ENCODE measurements at places on chromosomes 6 and 20. TPM values are rescaled to one million over a fixed set of nuclear protein-coding genes. Genes with fewer than 3 reads are reported as not detected.

DNA sequence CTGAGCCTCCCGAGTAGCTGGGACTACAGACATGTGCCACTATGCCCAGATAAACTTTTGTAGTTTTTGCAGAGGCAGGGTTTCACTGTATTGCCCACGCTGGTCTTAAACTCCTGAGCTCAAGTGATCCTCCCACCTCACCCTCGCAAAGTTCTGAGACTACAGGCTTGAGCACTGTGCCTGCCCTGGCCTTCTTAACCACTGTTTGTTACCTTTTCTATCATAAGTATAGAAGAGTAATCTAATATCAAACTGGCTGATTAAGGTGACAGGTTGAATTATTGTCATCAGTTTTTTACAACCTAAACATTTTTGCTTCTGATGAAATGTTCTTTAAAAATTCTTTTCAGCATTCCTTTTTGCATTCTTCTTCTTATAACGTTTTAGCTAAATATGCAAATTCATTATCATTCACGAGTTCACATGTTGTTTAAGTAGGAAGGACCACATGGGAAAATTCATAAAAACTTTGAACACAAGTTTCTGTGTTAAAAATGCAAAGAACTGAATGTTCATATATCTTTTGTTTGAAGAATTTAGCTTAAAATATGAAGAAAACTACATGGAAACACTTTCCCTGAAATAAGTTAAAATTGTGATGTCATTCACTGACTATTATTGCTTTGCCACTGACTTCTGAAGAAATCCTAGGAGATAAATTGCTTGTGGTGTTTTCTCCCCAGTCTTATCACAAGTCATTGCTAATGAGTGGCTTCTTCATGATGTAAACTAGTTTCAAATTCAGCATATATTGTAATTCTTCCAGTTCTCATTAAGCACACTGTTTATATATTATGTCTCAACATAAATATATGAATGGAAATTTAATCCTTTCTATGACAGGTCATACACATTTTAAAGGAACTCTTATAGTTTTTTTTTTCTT, 106.7 kb downstream of the ADGRB3 start:
- DNase-seq = no peak

DNA sequence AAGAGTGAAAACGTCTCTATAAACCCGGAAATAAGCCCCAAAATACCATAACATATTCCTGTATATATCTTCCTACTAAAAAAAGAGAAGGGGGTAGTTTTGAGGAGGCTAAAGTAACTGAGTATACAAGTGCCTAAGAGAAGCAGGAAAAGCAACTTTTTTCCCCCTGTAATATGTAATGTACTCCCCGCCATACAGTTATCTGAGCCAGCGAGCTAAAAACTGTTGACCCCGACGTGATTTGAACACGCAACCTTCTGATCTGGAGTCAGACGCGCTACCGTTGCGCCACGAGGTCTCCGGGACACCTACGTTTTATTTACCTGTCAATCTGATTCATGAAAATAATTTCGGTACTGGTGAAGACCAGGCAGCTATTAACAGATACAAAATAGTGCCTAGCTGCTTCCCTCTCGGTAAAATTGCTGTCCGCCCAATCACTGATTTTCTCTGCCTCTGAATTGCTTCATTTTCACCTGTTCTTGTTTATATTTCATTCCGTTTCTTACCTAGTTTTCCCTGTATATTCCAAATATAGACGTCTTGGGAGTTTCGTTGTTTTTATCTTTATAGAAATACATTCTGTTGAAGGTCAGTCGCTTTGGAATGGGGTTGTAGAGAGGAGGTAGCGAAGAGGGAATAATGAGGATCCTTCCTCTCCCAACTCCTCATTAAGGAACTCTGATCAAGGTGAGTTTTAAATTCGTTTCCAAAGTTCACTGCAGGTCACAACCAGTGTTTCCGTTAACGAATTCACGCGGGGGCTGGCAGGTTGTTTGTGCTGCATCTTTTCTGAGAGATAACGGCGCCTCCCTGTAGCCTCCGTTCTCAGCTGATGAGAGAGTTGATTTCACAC, 33.6 kb upstream of the BTN3A2 start:
- DNase-seq = no peak

GRCh38 chr6:155883741-155884140, 428.1 kb upstream of the NOX3 start:
- DNase-seq = no peak

GRCh38 chr6:85163156-85164080, 286.5 kb upstream of the NT5E start:
- DNase-seq = no peak

DNA sequence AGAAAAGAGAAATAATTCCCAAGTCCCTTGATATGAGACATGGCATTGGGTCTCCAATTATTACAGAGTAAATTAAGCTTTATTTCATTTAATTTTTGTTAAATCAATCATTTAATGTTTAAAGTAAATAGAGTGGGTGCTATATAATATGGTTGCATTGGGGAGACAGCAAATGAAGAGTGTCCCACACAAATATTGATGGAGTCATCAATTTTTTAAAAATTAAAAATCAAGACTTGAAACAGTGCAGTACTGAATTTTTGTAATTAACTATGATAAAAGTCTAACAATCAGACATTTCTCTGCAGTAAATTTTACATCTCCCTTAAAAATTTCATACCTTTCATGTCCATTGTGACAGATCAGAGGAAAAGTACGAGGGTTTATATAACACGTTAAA, 193.9 kb upstream of the ID4 start:
- DNase-seq = no peak

DNA sequence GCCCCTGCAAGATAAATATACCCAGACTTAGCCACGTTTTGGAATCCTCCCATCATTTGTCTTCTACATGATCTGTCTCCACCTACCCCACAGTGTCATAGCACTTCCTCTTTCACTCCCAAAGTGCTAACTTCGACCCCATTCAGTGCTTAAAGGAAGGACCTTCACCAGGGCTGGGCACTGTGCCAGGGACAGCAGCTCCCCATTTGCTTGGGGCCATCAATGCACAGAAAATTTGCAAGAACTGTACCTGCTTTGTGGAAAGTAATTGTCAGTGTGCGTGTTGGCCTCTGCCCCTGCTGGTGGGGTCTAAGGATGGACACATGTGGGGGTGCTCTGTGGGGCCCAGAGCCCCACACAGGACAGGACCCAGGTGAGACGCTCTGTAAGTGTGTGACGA, 5.2 kb upstream of the BPIFA2 start:
- peak; percentile 42 for DNase-seq

- DNase-seq = no peak
These were observed 20.4 kb downstream of the HUS1B start for GRCh38 chr6:636488-636887.

- DNase-seq = no peak
These were observed 496.7 kb upstream of the HTR1E start for GRCh38 chr6:86440608-86441007.

DNA sequence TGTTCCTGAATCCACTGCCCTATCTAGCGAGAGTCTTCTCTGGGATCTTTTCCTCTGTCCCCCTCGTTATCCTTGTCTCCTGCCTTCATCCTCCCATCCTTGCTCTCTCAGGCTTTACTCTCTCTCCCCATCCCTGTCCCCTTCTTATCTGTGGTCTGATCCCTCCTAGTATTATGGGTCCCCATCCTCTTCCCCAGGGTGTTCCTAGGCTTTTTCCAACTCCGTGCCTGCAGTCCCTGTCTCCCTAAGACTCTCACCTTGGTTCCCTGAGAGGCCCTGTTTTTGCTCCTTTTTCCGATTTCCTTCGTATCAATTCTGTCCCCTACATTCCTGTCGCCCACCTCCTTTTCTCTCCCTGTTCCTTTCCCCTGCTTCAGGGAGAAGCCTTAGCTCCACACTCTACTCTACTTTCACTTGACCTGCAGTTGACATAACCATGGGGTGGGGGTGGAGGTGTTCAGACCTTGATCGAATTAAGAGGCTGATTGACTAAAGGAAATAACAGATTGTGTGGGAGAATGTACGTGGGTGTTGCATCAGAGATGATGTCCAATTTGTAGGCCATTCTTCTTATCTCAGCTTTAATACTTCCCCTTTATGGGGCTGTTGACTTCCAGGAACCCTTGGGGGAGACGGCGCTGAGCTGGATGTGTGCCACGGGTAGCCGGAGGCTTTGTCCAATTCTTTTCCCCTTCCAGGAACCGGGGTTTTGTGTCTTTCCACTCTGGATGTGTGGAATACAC, 905 bp downstream of the PPARD start:
- no peak for DNase-seq

DNA sequence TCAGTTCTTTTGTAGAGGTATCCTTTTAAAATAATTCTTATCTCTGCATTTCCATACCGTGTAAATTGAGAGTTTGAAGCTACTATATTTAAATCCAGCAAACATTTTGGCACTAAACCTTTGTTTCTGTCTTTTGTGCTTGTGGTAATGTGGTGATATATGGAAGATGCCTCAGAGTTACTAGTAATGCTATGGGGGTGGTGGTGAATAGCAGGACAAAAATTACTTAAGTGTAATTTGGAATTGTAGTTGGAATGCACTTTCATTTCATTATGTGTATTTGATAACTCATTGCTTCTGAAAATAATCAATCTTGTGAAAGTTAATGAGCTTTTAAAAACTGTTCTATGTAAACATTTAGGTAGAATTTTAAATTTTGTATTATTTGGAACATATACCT, 404.5 kb downstream of the PHF3 start:
- no peak for DNase-seq

- no peak for DNase-seq
These were observed 31.1 kb downstream of the NCOA7 start for GRCh38 chr6:125821825-125822281.

DNA sequence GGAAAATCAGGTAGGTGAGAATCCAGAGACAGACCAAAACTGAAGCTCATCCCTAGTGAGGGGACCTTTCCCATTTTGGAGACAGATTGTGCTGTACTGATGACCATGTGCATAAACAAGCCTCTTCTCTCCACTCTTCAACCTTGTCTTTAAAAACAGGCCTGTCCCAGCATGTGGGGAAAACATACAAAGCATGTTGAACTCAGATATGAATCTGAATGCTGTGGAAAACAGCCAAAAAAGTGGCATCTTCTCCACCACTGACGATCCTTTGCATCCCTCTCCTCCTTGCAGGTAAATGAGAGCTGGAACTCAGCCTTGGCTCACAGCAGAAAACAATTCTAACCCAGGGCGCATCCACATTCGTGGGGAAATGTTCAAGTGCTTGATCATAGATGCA, 123.7 kb upstream of the FOXQ1 start:
- DNase-seq = no peak

- DNase-seq = no peak
These were observed 37.3 kb upstream of the MLN start for GRCh38 chr6:33841070-33841469.

- no peak for DNase-seq
These were observed 988 bp downstream of the TXNDC5 start for GRCh38 chr6:7909323-7910276.

DNA sequence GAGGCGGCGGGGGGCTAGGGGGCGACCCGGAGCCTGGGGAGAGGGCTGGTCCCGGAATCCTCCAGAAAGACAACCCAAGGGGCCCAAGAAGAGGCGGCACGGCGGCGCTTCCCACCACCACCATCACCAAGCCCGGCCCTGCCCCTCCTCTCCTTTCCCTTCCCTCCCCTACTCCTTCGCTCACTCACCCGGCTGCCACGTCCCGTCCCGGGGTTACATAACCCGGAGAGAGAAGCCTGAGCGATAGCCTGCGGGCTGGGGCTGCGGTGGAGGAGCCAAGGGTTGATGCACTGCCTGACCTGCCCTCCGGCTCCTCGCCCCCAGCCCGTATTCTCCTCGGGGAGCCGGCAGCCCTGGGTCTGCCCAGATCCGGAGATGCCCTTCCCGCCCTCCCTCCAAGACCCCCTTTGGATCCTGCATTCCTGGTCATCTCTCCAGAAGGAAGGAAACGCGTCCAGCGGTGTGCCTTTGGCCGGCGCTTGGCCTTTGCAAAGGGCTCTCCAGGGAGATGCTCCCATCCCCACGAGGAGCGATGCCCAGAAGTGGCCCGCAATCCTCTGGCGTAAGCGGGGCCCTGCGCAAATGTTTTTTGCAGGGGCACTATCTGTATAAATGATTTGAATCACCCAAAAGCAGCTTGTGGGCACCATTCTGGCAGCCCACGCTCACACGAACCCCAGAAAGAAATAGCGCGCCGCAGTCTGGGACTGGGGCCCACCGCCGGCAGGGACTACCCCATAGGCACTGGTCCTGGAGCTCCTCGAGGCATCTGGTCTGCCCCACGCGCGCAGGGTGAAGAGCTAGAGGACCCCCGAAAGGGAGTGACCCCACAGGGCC, 4.6 kb upstream of the CPXM1 start:
- DNase-seq = no peak

The IL17A gene
- not detected for total RNA-seq

The TPD52L1 gene
- 29.4 TPM for total RNA-seq

The SAPCD1 gene
- total RNA-seq = not detected

The NR2E1 gene
- total RNA-seq = not detected

The PRPH2 gene
- 0.90 TPM for total RNA-seq
